ENCODE measurements at places on chromosomes 12 and 14.

- DNase-seq, result peak; percentile 87
Observed at GRCh38 chr14:69059658-69060623, 80.8 kb upstream of the ACTN1 start.

- DNase-seq, result no peak
Observed at GRCh38 chr14:102927878-102928411, 5.5 kb downstream of the AMN start.

DNA sequence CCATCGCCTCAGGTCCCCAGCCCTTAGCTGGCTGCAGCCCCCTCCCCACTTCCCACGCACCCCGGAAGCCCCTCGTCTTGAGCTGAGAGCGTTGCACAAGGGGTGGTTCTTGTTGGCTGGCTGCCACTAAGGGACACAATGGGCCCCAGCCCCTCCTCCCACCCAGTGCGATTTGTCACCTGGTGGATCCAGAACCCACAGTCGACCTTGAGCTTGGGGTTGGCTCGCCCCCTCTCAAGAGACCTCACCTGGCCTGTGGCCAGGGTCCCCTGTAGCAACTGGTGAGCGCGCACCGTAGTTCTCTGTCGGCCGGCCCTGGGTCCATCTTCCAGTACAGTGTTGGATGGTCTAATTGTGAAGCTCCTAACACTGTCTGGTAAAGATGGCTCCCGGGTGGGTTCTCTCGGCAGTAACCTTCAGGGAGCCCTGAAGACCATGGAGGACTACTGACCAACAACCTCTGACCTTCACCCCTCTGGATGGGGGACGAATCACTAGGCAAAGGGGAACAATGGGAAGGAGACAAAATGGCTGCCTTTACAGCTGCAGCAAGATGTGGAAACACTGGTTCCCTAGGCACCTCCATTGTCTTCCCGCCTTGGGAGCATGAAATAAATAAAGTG, 6.6 kb downstream of the PHB2 start:
- DNase-seq, result no peak

- DNase-seq, result no peak
Observed at GRCh38 chr14:39038542-39038941, 64.5 kb downstream of the SEC23A start.

DNA sequence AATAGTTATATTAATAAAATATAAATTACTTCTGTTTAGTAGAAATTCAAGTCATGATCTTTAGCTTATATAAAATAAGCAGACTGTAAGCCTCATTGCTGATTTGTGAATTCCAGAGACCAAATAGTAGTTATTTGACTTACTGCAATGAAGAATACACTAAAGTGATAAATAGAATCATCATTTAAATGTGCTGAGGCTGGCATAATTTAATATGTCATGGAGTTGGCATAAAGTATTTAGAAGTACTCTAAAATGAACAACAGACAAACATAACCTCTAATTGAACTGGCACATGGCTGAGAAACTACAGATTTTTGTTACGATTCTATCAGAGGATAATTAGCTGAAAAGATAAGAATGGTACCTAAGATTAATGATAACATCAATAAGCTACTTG, 45.7 kb upstream of the TRHDE start:
- no peak for DNase-seq

DNA sequence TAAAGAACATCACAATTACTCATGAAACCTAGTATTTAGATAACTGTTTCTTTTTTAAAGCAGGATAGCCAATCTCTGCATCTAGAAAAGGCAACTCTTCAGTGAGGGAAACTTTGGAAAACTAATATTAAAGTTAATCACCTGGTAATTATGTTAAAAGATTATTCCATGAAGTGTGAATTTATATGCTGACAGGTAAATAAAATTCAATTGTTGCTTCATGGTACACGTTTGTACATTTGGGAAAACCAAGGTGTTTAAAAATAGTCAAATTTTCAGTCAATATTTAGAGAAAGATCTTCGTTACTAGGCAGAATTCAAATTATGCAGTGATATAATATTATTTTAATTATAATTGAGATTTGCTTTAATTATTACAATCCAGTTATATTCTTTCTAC, 100.1 kb upstream of the LRFN5 start:
- DNase-seq, result no peak

DNA sequence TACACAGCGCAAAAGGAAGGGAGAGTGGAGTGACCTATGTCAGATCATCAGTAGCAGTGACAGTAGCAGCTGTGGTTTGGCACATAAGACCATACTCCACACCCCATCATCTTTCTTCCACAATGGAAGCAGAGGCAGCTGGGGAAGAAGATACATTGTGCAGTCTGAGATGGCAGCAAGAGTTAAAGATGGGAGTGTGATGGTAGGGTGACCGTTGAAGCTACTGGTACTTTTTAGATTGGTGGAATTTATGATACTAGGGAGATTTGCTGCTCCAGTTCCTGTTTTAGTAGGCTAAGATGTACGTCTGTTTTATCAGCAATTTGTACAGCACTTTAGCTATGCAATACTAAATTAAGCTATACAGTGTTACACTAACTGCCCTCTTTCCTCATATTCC, 291.0 kb downstream of the FUT8 start:
- DNase-seq, result no peak

DNA sequence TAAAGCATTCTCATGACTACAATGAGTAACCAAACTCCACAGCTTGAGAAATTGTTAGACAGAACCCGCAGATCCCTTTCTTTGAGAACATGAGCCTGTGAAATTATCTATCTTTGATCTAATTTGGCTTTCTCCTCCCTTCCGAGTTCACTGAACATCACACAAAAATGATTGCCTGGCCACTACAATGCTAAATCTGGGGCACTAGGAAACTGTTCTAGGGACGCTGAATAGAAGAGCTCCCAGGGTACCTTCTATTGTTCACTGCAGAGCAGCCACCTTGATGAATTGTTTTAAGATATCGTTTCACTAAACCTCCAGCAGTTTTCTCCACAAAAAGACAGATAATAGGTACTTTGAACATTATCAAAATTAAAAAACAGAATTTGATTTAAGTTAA, 47.5 kb downstream of the SINHCAF start:
- DNase-seq, result no peak

DNA sequence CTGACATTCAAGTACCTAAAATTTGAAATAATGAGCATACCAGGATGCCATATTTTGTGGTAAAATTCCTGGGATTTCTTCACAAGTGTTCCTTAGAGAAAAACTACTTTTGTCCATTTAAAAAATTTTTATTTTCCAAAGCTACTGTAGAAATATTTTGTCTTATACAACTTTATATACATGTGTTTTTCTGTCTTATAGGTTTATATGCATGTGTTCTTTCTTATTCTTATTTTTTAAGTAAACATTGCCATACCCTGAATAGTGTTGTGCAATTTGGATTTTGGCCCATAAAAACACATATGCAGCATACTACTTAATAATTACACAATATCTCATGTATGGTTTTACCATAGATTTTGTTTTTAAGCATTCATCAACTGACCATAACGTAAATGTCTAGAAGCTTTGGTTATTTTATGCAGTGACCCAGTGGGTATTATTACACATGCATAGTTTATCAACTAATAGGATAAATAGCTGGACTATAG, 1107.4 kb upstream of the SEL1L start:
- no peak for DNase-seq

All from retinal pigment epithelial cell (primary cell).